ENCODE measurements at places on chromosomes 12 and 14. TPM values are rescaled to one million over a fixed set of nuclear protein-coding genes. Genes with fewer than 3 reads are reported as not detected.

DNA sequence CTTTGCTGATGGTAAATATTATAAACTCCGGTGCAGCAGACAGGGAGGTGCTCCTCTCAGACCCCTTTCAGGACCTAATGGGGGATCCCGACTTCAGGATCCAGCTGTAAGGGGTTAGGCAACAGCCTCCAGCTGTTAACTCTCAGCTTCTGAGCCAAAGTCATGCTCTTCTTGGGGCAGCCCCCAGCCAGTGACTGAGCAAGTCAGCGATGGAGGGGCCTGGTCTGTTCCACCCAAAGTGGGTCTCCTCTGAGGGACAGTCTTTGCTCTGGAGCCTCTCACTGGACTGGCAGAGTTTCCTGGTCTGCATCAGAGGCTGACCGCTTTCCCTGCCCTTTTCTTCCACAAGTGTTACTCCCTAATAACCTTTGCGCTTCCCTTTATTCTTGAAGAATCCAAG is 184.2 kb upstream of the DIO3 start:
- DNase-seq, result no peak

GRCh38 chr14:63468294-63468693 is 74.9 kb downstream of the PPP2R5E start:
- no peak for DNase-seq

The MANSC4 gene
- total RNA-seq, result not detected

- DNase-seq, result no peak
Observed at GRCh38 chr12:42421844-42422779, 96.1 kb downstream of the PPHLN1 start.

The GALNT6 gene
- total RNA-seq, result 13.7 TPM
